Progenitor cell of endocrine pancreas (in vitro differentiated cells): ENCODE measurements at places on chromosomes 5 and 9.

GRCh38 chr5:13252699-13253098 is 691.8 kb downstream of the DNAH5 start:
- DNase-seq, result no peak

- DNase-seq, result no peak
These were observed 1.3 kb upstream of the ITGA2 start for GRCh38 chr5:52987711-52988331.

DNA sequence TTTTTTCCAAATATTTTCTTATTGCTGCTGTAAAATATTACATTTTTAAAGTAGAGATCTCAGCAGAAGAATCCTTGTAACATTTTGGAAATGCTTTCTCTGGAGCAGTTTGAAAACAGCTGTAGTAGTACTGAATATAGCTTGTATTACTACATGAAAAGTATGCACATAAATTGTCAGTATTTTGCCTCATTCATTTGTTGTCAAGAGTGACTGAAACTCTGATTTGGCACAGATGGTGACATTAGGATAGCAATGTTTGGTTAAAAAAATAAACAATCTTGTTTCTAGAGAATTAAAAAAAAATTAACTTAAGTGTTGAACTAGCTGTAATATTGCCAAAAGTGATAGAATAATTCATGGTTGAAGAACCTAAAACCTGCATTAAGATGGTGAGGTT is 90.4 kb downstream of the NNT start:
- no peak for DNase-seq

DNA sequence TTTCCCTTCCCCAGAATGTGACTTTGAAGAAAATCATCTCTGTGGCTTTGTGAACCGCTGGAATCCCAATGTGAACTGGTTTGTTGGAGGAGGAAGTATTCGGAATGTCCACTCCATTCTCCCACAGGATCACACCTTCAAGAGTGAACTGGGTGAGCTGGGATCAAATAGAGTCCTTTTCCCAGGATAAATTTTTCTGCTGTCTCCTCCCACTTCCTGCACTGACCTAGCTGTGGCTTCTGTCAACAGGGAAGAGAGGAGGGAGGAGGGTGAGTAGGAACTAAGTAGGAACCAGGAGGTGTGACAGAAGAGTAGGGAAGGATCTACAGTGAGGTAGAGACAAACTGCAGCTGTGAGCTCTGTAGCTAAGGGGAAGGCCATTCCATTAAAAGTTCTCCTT is 69.3 kb downstream of the MAMDC2 start:
- DNase-seq, result no peak

- DNase-seq, result no peak
These were observed 29.0 kb upstream of the CEMIP2 start for GRCh38 chr9:71797266-71797665.

DNA sequence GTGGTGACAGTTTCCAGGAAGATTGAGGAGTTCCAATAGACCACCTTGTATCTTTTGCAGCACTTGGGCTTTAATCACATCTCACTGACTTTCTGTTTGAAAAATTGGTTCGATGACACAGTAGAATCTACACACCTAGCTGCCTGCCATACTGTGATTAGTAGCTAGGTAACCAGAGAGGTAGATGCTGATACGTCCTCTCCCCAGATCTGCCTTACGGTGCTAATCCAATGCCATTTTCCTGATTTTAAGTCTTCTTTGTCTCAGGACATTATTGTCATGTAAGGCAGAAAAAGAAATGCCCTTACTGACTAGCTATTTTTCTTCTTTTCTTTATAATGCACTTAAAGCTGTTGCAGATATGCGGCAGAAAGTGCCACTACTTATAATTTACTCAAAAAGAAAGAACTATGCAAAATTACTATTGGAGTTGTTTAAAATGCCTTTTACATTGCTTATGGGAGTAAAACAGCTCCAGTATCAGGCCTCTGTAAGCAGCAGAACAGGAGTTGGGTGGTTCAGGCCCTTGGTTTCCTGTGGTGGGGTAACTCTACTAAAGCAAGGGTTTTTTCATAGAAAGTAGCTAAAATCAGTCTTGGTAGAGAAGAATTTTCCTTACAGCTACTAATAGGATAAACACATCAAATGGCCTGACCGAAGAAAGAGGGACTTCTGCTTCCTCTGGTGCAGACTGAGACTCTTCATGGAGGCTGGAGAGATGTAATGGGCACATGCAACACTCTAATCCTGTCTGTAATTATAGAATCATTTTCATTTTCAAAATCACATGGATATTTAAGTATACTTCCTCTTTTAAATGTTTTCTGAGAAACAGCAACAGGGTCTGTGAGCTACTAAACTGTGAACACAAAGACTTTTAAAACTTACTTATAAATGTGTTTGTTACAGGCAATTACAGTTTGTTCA is 177.2 kb downstream of the MAPKAP1 start:
- DNase-seq, result no peak

DNA sequence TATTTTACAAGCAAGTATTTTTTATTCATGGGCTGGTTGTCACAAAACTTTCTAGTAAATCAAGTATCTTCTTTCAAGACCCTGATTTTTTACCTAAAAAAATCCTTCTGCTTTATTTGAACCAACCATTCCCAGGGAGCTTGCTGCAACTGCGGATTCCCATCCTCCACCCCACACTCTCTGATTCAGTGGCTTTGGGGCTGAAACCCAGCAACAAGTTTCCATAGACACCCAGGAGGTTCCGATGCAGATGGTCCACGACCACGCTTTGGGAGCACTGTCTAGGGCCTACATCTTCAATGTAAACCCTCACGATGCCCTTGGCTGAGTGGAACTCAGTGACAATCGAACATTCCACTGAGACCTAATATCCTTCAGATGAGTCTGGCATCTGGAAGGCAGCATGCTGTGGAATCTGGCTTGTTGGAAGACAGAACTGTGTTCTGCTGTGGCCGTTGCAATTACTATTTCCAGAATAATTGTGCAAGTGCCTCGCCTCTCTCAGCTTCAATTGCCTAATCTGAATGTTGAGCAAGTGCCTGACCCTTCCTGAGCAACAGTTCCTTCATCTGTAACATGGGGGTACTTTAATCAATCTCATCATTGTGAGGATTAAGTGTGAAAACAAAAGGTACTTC is 105.1 kb downstream of the INSYN2B start:
- DNase-seq, result no peak

- DNase-seq, result no peak
These were observed 33.7 kb downstream of the ELP1 start for GRCh38 chr9:108900176-108900575.

DNA sequence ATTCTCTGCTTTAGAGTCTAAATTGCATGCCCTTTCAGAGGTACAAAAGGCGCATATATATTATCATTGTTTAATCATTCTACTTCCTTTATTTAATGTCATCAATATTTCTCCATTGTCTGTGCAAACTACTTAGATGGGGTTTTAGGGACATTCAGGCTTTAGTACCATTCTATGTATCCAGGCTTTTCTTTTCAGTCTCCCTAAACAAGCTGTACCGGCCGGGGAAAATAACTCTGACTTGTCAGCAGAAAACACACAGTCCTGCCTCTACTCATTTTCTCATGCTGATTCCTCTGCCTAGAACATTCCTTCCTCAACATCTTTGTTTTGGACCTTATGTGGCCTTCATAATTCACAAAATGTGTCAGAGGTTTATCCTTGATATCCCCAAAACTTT is 392.1 kb upstream of the DAB2 start:
- no peak for DNase-seq

DNA sequence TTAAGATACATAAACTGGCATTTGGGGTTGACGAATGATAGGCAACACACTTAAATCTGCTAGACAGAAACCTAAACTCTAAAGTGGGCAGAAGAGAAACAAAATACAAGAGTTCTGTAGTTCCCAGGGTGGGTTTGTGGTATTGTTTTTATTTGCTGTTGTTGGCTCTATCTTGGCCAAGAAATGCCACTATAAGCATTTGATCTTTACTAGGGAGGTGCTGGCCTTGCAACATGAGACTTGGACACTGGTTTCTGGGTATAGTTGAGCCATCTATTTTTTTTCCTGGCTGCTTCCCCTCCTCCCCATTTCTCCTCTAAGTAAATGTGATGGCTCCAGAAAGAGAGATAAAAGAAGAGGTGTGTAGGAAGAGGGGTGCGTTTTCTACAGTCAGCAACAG is 251.2 kb downstream of the SLIT3 start:
- DNase-seq, result no peak

GRCh38 chr5:145473042-145473642 is 362.0 kb downstream of the PRELID2 start:
- no peak for DNase-seq

DNA sequence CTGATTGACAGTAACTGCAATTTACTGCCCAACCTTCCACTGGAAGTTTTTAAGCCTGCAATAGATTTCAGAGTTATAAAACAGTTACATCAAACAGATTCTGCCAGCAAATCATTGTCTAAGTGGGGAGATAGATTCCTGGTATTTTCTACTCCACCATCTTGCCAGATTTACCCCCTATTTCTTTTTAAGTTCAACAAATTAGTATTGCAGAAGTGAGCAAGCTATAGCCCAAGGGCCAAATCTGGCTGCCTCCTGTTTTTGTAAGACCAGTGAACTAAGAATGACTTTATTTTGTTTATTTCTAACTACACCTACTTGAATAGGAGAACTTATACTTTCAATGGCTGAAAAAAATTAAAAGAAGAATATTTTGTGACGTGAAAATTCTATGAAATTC is 8.8 kb upstream of the TMEM171 start:
- no peak for DNase-seq

DNA sequence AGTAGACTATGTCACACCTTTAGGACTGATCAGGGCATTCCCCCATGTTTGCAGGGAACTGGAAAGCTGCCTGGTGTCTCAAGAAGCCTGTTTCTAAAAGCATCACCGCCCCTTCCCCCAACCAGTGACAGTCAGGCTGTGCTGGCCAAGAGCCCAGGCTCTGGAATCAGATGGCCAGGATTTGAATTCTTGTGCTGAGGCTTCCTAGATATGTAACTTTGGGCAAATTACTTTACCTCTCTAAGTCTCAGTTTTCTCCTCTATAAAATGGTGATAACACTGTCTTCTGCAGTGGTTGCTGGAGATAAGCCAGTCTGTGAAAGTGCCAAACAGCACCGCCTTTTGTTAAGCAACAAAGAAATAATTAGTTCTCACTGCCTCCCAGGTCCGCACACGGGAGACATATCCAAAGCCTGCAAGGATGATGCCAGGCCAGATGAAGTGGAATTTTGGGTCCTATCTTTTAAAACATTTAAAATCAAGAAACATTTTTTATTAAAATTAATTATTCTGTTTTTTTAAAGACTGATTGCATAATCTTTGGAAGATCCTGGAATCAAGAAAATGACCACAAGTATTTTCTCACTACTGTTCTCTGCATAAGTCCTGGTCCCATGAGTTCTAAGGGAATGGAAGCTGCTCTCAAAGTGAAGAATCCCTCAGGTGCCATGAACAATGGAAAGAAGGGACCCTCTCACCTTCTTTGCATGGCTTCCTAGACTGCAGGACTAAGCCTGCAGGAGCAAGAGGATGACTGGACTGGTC is 13.9 kb downstream of the SLC31A2 start:
- DNase-seq, result no peak

- peak; percentile 76 for DNase-seq
These were observed 135.6 kb upstream of the PPP1R26 start for GRCh38 chr9:135343837-135344522.

DNA sequence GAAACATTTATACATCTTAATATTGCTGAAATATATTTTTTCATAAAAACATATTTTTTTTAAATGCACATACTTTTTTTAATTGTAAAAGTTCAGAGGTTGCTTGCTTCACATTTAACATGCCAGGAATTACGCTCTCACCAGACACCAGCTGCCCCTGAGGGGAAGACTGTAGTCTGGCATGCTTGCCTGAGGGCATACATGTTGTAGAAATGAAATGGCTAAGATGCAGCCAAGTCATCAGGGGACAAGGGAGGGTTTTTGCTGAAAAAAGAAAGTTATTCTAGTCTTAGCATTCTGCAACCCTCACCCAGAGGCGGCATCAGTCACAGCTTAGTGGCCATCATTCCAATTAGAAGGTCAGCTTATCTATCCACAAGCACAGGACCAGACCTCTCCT is 426.7 kb upstream of the FTMT start:
- DNase-seq, result no peak

GRCh38 chr5:92945605-92946097 is 635.4 kb downstream of the NR2F1-AS1 start:
- no peak for DNase-seq

DNA sequence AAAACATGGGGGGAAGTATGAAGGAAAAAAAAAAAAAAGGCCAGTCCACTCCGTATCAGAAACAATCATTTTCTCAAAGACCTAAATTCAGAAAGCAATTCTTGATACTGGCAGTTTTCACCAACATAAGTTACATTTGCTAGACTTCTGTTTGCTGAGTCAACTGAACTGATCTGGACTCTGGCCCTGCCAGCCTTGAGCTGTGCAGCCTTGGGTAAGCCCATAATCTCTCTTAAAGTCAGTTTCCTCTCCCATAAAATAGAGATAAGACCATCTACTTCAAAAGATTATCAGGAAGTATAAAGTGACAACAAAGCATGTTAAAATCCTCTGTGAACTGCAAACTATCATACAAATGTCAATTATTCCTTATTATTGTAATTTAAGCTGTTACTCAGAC is 106.8 kb downstream of the MAPKAP1 start:
- DNase-seq, result no peak

DNA sequence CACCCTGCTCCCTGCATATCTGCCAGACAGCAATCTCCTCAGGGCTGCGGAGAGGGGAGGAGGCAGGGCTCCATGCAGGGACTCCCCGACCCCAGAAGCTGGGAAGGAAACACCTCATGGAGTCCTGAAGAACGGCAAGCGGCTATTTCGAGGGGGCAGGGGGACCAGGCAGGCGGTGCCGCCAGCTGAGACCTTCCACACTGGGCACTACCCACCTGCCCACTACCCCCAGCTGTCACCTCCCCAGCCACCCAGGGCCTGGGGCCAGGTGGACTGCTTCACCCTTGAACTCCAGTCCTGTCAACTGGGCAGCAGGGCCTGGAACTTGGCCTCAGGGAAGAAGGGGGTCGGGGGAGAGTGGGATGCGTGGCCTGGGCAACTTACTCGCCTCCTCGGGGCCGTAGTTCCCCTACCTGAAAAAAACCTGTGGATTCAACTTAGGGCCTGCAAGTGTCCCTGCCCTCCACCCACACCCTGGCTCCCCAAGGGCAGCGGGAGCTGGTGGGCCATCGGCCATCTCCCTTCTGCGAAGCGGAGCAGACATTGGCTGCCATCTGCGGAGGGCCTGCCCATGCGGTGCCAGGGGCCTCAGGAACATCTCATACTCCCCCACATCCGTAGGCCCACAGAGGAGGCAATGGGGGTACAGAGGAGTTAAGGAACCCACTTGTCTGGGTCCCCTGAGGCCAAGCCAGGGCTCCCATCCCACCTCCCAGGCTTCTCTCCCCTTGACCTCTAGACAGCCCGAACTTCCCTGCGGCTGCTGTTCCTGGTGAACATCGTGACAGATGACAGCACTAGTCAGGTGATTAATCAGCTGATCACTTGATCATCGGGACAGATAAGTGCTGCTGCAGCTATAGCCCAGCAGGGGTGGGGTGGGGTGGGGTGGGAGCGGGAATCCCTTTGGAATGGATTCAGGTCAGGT is 18.5 kb upstream of the RALGDS start:
- DNase-seq, result no peak

DNA sequence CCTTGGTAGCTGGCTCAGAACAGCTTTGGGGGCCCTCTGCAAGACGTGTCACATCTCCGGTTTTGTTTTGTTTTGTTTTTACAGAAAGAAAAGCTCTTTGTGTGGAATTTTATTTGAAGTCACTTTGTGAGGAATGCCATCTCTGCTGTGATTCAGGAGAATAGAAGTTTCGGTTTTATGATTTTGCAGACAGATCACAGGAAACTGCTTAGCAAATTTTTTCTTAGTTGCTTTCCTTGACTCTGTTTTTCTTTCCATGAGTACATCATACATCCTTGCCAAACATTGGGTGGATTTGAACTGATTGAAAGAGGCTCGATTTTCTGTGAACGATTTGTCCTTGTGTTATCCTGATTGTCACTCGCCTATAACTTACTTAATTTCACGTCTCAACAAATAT is 5.1 kb downstream of the SEMA5A start:
- DNase-seq, result no peak
